Activated naive CD8-positive, alpha-beta T cell treated with anti-CD3 and anti-CD28 coated beads, Interleukin-2, amount 50 U/mL, for 24 hours (primary cell): ENCODE measurements at places on chromosomes 4 and X.

GRCh38 chr4:2689114-2689513, 67.0 kb downstream of the TNIP2 start:
- DNase-seq = no peak

GRCh38 chr4:168713253-168713652, 216.4 kb downstream of the PALLD start:
- DNase-seq = no peak

- DNase-seq = no peak
Measured at GRCh38 chr4:186307916-186308315, 41.9 kb downstream of the F11 start.

DNA sequence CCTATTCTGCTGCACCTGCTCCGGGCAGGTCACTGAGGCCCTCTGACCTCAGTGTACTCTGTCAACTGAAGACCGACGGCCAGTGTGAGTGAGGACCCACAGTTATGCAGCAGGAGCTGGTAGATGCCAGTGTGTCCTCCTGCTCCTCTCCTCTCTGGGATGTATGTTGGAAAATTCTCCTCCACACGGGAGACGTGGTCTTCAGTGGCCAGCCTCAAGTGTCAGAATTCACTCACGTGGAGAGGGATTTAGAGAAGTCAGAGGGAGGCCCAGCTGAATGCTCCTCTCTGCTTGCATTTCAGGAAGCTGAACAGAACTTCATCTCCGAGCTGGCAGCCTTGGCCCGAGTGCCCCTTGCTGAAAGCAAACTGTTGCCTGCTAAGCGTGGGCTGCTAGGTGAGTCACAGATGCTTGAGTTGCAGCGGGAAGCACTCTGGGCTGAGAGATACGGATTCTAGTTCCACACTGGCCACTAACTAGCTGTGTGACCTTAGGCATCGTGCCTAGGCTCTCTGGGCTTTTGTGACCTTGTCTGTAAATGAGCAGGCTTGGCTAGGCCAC, 83.6 kb downstream of the CRMP1 start:
- DNase-seq = no peak

GRCh38 chr4:61549336-61549735, 349.2 kb downstream of the ADGRL3 start:
- no peak for DNase-seq

DNA sequence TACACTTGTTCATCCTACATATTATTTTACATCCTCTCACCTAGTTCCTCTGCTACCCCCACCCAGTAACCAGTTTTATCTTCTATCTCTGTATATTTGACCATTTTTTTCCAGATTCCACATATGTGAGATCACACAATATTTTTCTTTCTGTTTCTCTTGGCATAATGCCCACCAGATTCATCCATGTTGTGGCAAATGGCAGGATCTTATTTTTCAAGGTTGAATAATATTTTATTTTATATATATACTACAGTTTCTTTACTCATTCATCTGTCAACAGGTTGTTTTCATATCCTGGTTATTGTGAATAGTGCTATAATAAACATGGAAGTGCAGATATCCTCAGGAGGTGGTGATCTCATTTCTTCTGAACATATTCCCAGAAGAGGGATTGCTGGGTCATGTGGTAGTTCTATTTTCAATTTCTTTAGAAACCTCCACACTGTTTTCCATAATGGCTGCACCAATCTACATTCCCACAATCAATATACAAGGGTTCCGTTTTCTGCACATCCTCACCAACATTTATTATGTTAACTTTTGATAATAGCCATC, 48.2 kb downstream of the THAP9 start:
- DNase-seq = no peak

DNA sequence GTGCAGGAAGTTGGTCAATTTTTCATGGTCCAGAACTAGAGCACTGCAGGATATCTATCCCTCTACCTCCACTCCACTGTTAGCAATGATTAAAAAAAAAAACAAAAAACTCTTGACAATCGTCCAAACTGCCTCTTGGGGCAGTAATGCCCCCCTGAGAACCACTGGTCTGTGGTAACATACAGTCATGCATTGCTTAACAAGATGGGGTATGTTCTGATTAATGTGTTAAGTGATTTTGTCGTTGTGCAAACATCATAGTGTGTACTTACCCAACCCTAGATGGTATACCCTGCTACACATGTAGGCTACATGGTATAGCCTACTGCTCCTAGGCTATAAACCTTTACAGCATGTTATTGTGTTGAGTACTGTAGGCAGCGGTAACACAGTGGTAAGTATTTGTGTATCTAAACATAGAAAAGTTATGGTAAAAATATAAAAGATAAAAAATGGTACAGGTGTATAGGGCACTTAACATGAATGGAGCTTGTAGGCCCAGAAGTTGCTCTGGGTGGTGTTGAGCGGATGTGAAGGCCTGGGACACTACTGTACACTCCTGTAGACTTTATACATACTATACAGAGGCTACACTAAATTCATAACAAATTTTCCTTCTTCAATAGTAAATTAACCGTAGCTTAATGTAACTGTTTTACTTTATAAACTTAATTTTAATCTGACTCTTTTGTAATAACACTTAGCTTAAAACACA, 34.1 kb downstream of the ART3 start:
- no peak for DNase-seq
